ENCODE measurements at places on chromosomes 6 and 20.
A peak's percentile ranks its signal among the peaks of the same experiment; 100 is the strongest.

DNA sequence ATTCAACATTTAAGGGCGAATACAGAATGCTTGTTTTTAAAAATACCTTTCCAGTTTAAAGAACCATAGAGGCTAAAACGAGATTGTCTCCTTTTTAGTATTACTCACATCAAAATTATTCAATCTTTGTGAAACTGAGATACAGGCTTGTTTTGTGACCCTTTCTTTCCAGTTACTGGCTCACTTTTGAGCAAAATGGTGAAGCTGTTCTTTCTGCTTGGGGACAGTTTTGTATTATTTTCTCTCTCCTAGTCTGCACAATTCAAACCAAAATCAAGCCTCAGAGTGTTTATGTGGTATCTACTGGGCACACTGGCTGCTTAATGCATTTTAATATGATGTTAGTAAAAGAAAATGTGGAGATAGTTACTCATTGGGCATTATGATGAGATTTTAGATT is 36.5 kb downstream of the HIVEP1 start:
- no peak for DNase-seq

DNA sequence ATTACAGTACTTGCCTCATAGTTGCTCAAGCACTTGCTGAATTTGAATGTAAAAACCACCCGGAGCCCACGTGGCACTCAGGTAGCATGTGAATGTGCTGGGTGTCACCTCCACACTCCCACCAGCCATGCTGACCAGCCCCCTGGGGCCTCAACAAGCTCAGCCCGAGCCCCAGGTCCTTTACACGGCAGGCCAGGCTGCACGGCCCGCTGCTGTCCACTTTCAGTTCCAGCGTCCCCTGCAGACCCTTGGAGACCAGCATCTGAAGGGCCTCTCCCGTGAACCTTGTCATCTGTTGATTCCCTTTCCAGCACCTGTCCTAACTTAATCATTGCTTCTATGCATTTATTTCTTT is 33.3 kb upstream of the ZBP1 start:
- no peak for DNase-seq

DNA sequence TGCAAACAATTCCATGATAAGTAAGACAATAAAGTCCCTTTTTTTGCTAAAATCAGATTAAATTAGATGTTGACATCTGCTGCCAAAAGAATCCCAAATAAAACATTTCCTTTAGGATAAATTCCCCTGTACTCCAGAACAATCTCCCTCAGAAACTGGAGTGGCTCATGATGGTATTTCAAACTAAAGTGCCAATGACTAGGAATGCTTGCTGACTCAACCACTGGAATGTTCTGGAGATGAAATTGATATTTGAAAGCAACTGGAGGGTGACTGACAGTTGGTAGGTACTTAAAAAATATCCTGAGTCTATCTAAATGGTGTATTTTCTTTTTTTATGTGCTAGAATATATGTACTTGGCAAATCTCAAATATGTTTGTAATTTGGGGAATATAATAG is 350.1 kb upstream of the TSHZ2 start:
- DNase-seq = no peak

DNA sequence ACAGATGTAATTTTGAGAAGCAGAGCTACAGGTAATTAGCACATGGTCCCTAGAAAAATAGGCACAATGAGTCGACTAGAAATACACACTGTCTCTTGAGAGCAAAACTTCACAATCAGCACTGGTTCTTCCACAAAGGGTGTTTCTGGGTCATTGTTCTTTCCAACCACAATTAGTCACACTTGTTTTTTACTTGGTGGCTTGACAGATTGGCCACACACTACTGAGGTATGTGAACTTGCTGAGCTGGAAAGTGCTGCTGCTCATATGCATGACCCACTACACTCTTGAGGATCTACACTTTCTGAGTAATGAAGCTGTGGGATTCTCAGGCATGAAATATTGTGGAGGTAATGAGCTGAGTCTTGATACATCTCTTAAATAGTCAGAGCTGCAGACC is 347.7 kb downstream of the BCKDHB start:
- DNase-seq = no peak

DNA sequence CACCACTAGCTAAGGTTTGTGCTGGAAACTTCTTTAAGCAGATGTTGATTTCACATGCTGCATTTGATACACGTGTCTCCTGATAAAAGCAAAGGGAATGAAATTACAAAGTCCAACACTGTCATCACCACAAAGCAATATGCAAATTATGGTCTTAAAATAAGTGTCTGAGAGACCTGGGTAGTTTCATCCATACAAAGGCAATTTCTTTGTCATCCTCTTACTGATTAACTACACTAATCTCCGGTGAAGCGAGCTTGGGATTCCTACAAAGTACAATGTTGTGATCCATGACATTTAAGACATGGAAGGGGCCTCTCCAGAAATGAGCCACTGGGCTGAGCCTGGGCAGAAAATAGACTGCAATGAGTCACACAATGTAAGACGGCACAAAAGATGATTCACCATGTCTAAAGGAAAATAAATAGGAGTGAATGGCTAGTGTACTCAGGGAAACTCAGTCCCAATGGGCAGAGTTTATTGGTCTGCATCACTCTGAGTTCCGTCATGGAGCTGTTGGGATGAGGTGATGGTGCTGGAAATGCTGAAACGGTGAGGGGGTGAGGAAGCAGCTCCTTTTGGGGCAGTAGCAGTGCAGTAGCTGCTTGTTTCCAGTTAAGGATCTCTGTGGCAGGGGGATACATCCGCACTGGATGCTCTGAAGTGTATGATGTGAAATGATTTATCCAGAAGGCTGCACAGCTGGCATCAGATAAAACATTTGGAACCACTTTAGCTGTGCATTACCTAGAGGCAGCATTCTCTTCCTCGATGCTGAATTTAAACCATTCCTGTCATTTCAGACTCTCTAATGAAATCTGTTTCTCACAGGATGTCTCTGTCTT is 103.3 kb downstream of the IBTK start:
- peak; percentile 25 for DNase-seq

DNA sequence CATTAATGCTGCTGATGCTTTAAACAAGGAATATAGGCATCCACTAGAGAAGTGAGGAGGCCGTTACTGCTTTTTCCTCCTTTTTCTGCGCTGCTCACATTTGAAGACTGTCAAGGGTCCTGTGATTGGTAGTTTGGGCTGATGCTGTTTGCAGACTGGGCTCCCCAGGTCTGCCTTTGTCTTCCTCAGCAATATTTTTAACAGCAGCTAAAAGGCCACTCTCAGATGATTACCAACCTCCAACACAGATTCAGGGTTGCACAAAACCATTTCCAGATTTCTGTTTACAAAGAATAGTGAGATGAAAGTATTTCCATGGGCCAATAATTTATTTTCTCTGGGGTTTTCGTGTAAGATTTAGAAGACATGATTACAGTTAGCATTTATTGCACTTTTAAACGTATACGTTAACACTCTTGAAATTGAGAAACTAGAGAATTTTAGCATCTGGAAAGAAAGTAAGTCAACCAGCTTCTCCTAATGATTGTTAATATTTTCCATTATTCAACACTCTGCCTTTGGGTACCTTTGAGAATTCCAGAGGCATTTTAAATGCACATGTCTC is 475.3 kb upstream of the SOX4 start:
- DNase-seq = peak; percentile 31

DNA sequence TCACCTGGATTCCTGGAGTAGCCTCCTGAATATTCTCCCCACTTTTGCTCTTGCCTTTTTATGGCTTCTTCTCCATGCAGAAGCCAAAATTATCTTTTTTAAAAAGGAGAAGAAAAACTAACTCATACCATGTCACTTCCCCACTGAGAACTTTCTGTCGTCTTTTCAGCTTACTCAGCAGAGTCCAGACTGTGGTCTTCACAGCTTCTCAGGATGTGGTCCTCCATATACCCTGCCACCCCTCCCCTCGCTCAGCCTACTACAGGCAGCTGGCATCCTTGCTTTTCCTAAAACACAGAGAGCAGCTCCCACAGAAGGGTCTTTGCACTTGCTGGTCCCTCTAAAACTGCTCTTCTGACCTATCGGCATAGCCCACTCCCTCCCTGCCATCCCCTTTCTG is 89.4 kb upstream of the ISM1 start:
- no peak for DNase-seq

GRCh38 chr6:90388395-90388794 is 91.8 kb upstream of the BACH2 start:
- no peak for DNase-seq

DNA sequence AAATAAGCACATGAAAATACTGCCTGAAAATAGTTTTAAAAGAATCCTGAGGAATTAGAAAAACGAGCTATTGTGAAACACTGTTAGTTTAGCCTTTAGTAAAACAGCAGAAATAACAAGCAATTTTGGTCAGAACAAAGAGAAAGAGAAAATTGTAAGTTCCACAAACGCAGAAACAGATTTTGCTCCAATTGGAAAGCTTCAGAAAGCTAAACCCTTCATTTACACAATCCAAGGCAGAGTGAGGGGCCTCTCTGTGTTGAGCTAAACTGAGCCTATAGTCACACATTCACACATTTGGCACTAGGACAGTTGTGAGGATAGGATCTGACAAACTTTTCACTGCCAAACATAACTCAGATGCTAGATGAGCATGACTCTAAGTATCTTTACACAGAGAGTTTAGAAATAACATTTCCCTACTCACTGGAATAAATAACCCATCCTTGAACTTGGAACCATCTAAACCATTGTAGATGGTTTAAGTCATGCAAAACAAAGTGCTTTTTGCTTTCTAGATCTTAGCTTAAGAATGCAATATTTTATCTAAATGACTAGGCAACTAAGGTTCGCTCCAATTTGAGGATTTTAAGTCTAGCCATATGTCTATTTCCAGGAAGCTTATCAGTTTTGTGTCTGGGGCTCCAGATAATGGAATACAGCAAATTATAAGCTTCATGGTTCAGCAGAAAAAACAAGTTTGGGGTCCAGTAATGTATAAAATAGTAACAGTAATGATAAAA is 122.6 kb downstream of the SGK1 start:
- no peak for DNase-seq

GRCh38 chr6:56526860-56527544 is 115.7 kb downstream of the DST start:
- DNase-seq = no peak

- no peak for DNase-seq
These were observed 232.0 kb upstream of the CEP162 start for GRCh38 chr6:84459401-84459800.

GRCh38 chr6:108565893-108566292 is 5.2 kb downstream of the FOXO3 start:
- no peak for DNase-seq

GRCh38 chr20:61254881-61255626 is 3.0 kb downstream of the CDH4 start:
- DNase-seq = no peak

DNA sequence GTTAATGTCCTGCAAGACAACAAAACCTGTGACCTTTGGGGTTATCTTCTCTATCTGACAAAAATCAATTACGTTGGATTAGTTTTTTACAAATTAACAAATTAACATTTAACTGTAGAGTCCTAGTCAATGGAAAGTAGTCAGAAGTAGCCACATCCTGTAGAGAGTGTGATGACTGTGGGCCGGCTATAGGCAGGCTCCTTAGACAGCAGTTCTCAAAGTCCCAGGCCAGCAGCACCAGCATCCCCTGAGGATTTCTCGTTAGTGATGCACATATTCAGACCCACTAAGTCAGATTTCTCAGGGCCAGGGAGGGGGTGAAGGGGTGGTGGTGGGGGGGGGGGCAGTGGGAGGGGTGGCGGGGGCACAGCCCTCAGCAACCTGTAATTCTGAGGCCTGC is 37.2 kb downstream of the ZNF341 start:
- no peak for DNase-seq

GRCh38 chr6:18263418-18264218 is 712 bp downstream of the DEK start:
- DNase-seq = peak; percentile 87

- DNase-seq = no peak
These were observed 46.9 kb downstream of the MAP3K4 start for GRCh38 chr6:161038229-161039031.

- DNase-seq = no peak
These were observed 6.5 kb downstream of the KCNB1 start for GRCh38 chr20:49476016-49476355.

- no peak for DNase-seq
These were observed 42.8 kb downstream of the SLC52A3 start for GRCh38 chr20:725491-725890.

DNA sequence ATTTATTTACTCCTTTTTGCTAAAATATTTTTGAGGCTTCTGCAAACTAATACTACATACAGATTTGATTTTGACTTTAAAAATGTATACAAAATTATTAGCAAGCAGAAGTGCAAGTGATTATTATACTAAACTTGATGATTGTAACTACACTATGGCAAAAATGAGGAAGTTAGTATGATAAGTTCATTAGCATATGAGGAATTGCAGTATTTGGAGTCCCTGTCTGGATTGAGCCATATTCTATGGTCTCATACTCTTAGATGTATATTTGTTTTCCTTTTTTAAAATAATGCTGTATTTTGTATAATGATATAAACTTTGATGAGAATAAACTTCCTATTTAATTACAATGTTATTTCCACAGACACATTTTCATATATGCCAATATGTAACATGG is 13.9 kb downstream of the CRISP3 start:
- no peak for DNase-seq

DNA sequence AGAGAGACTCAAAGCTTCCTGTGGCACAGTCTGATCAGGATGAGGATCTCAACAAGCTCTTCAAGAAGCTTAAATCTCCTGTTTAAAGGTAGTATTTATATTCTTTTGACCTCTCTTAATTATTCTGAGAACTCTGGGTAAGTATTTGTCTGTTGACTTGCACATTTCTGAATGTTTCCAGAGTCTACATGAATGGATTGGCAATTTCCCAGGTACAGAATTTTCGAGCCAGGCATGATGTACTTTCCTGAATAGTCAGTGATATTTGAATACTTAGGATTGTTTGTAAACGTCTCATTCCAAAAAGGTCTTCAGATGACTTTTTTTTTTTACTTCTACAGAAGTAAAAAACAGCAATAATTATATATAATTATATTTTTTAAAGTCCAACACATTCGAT is 293.4 kb downstream of the TBC1D32 start:
- DNase-seq = no peak

GRCh38 chr6:150286912-150287311 is 81.9 kb upstream of the IYD start:
- peak; percentile 32 for DNase-seq

GRCh38 chr20:34713194-34713943 is 9.2 kb downstream of the TP53INP2 start:
- DNase-seq = peak; percentile 34

- peak; percentile 19 for DNase-seq
These were observed 3.5 kb downstream of the COL9A3 start for GRCh38 chr20:62820208-62820961.

GRCh38 chr6:162907876-162908481 is 180.2 kb downstream of the PACRG start:
- peak; percentile 8 for DNase-seq

- no peak for DNase-seq
These were observed 67.6 kb upstream of the SUPT3H start for GRCh38 chr6:45445364-45445748.

DNA sequence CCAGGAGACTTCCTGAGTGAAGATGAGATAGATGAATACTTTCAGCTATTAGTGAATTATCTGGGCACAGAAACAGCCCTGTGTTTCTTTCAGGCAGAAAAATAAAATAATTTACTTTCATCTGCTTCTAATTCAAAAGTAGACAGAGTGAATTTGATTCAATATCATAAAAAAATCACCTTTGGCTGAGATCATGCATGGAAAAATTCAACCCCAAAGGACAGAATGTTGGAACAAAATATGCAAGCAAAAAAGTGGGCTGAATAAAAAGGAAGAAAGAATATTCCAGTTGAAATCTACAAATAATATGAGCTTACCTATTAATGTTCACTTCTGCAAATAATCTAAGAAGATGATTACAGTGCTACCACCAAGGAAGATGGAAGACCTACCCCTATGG is 546.9 kb downstream of the TFAP2B start:
- DNase-seq = no peak

- peak; percentile 85 for DNase-seq
These were observed 122.0 kb upstream of the ID4 start for GRCh38 chr6:19715167-19715551.

Data from NCI-H69 (cell line).